Activated naive CD4-positive, alpha-beta T cell (primary cell): ENCODE measurements at places on chromosomes 7 and 10.
A peak's percentile ranks its signal among the peaks of the same experiment; 100 is the strongest.

DNA sequence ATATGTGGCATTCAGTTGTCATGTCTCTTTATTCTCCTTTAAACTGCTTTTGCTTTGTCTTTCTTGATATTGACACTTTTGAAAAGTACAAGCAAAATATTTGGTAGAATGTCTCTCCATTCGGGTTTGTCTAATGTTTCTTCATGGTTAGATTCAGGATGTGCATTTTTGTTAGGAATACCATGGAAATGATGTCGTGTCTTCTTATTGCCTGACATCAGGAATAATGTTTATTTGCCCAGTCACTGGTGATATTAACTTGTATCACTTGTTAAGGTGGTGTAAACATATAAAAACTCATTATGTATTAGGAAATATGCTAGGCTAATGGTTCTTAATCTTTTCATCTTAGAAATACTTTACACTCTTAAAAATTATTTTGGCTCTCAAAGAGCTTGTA lies 43.4 kb downstream of the CDK1 start:
- DNase-seq, result no peak

DNA sequence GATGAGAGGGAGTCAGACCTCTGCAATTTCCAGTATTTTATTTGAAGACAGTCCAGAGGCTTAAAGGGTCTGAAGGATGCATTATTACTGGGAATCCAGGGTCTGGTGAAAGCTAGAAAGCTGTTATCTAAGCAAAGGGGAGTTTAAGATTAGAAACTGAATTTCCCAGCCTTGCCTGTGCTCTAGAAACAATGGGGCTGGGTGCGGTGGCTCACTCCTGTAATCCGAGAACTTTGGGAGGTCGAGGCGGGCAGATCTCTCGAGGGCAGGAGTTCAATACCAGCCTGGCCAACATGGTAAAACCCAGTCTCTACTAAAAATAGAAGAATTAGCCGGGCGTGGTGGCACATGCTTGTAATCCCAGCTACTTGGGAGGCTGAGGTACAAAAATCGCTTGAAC lies 71.5 kb upstream of the ANLN start:
- DNase-seq, result no peak

- DNase-seq, result peak; percentile 26
Measured at GRCh38 chr10:32332299-32332750, 14.6 kb downstream of the EPC1 start.

DNA sequence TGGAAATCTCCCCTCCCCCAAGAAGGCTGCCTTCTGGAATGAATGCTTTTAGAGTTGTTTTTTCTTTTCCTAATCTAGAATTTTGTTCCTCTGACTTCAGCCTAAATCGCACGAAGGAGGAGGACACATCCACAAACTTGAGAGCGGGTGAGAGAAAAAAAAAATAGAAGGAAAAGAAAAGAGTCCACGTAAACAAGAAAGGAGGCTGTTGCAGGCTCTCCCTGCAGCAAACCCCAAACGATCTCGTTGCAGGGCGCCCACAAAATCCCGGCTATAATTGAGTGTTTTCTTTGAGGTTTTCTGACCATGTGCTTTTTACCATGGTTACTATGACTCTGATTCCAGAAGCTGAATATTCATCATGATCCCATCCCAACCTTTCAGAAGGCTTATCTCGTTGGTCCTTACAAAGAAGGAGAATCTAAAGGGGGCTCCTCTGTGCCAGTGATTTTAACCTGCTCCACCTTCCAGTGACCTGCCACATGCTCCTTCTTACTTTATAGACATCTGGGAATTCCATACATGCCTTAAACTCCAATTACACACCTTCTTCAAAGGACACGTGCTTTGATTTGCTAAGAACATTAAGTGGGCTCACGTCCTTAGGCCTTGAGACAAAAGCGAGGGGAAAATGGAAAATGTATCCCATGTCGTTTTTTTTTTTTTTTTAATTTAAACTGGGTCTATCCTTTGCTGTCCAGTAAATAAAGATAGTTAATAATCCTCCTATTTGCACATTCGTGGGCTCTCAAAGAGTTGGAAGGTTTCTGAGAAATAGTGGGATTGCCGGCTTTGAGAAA lies 5.8 kb downstream of the TWIST1 start:
- no peak for DNase-seq

- no peak for DNase-seq
Measured at GRCh38 chr10:14860791-14861190, 17.9 kb upstream of the SUV39H2 start.

DNA sequence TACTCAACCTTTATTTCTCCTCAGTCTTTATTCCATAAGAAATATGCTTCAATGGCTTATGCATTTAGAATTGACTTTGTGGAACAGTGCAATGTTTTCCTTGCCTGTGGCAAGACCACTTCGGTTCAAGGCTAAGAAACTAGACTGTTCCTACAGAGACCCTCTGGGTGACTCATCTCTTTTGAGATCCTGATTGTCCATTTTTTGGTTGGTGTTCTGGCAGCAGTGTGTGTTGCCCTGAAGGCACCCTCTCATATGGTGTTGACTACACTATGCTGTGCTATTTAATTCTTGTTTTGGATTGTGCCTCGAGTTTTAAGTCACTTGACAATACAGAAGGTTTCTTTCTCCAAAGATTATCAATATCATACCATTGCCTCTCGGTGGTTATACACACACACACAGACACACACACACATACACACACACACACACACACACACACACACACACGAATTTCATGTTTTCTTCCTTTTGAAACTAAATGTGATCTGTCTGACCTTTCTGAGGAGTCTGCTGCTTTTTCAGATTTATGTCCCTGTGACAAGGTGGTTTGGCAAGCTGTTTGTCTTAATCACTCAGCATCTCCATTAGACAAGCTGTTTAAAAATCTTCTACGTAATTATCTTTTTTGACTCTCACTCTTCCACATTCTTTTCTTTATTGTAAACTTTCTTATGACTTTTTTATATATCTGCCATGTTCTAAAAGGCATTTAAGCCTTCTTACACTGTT lies 187.2 kb downstream of the VTI1A start:
- DNase-seq, result no peak

DNA sequence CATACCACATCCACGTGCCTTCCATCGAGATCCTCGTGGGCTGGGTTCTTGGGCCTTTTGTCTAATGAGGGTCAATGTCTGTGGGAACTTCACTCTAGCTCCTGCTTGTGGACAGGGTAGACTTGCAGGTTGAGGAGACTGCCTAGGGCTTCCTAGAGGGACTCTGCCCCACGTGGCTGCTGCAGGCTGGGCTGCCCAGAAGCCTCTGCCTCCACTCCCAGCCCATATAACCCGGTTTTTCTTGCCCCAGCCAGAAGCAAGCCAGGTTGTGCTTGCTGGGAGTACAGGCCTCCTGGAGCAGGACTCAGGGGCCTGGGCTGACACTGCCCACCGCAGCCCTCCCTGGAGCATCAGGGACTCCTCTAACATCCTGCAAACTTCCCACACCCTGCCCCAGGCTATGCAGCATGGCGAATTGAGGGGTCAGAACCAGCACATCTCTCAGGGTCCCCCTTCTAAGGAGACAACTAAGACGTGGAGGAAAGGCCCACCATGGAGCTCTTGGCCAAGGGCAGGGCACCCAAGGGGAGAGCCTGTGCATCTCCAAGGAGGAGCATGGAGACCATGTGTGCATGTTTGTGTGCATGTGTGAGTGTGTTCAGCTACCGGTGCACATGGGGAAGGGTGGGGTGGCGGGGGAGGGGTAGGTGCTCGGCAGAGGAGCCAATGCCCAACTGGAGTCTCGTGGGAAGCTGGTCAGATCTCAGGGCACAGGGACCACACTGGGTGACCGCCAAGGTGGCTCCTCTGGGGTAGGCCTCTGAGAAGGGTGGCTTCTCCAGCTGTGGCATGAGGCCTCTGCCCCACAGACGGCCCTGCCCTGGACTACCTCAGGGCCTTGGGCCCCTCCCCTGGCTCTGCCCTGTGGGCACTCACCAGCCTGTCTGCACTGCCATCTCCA lies 62.6 kb downstream of the RASGEF1A start:
- no peak for DNase-seq

GRCh38 chr7:37369906-37370305 lies 78.8 kb downstream of the ELMO1 start:
- DNase-seq, result no peak

DNA sequence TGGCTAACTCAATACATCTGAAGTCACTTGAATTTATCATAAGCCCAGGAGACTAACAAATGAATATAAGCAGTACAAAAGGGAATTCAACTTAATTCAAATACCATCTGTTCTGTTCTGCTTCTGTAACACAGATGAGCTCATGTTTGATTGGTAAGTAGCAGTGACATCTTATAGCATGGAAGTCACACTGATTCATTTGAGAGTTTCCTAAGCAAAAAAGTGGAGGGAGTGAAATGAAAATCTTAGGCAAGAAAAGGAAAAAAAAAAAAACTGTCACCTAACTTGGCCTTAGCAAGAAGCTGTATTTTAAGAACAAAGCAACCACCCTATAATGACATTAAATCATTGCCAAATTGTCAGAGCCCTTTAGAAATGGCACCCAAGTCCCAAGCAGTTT lies 49.5 kb downstream of the SMURF1 start:
- DNase-seq, result no peak

GRCh38 chr7:128041203-128041602 lies 10.0 kb upstream of the LRRC4 start:
- DNase-seq, result no peak

DNA sequence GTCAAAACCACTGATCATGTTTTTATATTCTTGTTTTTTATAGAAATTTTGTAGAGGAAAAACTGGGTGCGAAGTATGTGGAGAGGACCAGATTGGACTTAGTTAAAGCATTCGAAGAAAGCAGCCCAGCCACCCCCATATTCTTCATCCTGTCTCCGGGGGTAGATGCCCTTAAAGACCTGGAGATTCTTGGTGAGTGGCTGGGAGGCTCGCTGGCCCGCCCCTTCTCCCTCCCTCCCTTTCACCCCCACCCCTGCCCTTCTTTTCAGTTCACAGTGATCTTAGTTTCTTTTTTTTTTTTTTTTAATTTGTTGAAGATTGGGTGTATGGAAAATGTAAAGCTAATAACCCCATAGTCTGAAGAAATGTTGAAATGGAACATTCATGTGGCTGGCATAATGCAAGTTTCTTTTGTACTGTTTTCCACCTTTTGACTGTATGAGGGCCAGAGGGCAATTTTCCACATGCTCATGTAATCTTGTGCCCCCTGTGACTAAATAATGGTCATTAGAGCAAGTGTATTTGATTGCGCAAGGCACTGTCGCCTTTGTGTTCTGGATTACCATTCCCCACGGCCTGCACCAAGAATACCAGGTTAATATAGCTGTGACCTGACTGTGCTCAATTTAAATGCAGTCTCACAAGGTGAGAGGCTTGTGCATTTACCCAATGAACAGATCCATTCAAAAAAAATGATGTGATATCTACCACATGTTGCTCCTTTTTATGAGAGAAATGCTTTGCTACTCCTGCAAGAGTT lies 77.7 kb downstream of the CDCA7L start:
- DNase-seq, result no peak

GRCh38 chr7:40329601-40330153 lies 194.9 kb downstream of the SUGCT start:
- no peak for DNase-seq

GRCh38 chr10:43816351-43817321 lies 168.0 kb upstream of the ZNF32 start:
- DNase-seq, result peak; percentile 52

DNA sequence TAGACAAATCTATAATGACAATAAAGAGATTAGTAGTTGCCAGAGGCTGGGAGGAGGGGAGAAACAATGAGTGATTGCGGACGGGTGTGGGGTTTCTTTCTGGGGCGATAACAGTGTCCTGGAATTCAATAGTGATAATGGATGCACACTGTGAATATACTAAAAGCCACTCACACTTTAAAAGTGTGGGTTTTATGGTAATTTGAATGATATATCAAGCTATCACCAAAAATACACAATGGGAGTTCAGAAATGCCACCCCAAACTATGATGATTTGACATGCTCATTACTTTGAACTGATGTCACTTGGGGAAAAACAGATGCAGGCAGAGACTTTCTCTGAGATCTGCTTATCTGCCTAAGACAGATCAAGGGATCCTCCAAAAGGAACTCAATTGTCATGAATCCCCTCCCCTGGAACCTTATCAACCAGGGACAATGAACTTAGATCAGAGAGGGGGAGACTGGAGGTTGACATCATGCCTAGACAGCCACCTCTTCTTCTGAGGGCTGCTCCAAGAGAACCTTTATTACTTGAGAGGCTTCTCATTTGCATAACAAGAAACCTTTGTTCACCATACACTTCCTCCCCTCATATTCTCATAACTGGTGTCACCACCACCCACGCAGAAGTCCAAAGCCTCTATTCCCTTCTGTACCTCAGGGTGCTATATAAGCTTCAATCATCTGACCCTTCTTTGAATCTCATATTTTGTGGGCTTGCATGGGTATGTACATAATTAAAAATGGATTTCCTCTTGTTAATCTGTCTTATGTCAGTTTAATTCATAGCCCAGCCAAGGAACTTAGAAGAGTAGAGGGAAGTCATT lies 14.8 kb upstream of the ZC3HAV1 start:
- DNase-seq, result no peak

GRCh38 chr10:29728541-29729049 lies 93.8 kb upstream of the SVIL start:
- no peak for DNase-seq

DNA sequence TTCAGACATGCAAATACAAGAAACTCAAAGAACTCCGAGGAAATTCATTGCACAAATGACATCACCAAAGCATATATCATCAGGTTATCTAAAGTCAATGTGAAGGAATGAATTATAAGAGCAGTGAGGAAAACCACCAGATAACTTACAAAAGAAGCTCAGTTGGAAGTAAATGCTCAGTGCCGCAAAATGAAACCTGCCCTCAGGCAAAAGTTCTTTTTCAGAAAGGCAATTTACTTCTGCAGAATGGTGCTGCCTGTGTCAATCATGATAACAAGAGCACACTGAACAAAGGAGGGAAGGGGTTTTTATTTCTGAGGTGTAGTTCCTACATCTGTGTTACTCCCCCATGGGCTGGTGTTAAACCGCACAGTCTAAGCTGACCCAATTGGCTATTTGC lies 550.6 kb upstream of the SEMA3D start:
- no peak for DNase-seq

- no peak for DNase-seq
Measured at GRCh38 chr10:86366033-86366901, at the start of gene GRID1. TSS of gene GRID1 (minus strand) at chr10:86366795.

- DNase-seq, result no peak
Measured at GRCh38 chr10:97887399-97887798, 37.8 kb downstream of the GOLGA7B start.

- no peak for DNase-seq
Measured at GRCh38 chr10:5481121-5481520, 18.2 kb downstream of the CALML5 start.

DNA sequence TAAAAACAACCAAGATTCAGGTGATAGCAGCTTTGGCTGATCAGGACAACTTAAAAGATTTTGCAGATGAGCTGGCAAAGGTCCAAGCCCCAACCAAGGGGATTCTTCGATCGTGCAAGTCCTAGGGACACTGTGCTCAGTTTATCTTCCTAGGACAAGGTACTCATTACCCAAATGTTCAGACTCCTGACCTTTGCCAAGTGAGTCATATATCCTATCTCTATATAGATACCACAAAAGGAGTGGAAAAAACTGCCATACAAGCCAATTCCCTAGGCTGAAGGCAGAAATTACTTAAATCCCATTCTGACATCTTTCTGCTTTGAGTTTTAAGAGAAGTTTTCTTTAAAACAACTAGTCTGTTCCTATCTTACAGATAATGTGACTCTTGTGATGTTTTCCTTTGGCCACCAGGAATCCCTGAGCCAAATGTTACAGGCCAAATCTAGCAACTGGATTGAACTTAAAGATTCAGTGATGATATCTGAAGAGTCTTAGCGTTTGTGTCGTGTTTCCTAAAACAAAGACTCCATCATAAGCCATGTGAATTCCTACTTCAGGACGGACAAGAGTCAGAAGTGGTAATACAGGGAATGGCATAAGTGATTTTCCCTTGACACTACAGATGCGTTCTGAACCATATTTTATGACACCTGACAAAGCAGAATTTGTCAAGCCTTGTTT lies 142.6 kb upstream of the ASAH2 start:
- no peak for DNase-seq
